ENCODE measurements at places on chromosomes 5 and 9.

DNA sequence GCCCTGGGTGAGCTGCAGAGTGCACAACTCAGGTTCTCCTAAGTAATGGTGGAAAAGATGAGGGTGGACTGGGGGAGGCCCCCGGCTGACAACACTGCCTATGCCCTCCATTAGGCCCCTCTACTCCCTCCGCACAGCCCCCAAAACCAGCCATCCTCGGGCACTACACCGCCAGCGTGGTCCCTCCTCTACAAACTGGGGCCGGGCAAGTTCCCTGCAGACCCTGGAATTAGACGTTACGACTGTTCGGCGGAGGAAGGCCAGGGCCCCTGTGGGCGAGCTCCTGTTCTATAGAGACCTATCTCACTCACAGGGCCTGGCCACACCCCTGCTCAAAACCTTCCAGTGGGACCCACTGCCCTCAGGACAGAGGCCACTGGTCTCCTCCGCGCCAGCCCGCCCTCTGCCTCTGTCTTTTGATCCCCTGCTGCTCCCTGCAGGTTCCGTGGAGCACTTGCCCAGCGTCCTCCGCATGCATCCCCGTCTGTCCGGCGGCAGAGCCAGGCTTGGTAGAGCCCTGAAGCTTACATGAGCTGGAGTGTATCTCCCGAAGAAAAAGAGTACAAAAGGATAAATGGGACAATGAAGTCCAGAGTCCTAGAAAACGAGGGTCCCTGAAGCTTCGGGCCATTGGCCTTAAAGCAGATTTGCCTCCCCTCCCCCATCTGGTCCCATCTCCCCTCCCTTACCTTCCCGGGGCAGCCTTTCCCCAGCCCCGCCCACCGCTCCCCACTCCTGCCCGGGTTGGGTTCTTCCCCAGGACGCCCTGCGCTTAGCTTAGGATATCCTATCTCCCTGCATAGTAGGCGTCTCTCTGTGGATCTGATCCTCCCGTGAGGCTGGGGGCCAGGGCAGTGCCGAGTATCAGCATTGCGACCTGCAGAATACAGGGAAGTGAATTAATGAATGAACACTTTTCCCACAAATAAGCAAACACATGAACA lies 71.3 kb downstream of the HRH2 start:
- no peak for DNase-seq

DNA sequence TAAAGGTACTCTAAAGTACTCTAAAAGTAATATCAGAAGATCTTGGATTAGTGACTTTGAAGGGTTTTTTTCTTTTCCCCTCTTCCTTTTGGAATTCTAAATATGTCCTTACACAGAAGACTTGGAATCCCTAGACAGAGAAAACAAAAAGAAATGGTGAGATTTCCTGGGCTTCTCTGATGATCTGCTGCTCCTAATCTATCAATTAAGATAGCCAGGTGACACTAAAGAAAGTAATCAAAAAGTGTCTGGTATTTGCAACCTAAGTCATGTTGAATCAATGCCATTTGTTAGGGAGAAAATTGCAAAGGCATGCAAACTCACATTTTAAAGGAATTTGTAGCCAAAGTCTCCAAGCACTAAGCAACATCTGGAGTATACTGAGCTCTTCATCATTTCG lies 29.5 kb upstream of the MYO10 start:
- no peak for DNase-seq

GRCh38 chr9:109182550-109182939 lies 15.5 kb upstream of the FRRS1L start:
- no peak for DNase-seq

- DNase-seq = peak; percentile 29
Observed at GRCh38 chr9:104091708-104092107, 2.4 kb upstream of the SMC2 start.

- DNase-seq = peak; percentile 73
Observed at GRCh38 chr5:57720656-57721055, 238.0 kb upstream of the ACTBL2 start.

DNA sequence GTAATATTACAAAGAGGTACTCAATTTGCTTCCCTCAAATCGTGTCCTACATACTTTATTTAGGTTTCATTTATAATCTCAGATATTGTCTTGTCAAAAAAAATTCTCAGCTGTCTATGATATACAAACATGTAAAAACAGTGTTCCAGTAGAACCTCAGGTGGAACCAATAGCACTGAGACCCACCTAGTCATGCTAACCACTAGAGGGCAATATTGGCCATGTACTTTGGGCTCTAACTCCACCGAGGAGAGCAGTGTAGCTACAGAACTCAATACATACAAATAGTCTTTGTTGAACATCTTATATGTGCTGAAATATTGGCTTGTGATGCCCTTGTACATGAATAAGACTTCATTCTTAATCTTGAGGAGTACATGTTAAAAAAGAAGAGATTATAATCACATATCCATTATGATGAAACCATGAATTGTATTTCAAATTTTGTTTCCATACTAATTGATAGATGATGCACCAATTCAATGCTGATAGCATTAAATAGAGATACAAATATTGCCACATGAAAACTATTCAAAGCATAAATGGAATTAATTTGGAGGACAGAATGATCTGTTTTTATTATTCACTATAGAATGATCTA lies 71.2 kb upstream of the CNTLN start:
- DNase-seq = no peak
